Activated CD8-positive, alpha-beta T cell treated with anti-CD3 and anti-CD28 coated beads for 36 hours (primary cell): ENCODE measurements at places on chromosomes 12 and 14. TPM values are rescaled to one million over a fixed set of nuclear protein-coding genes. Genes with fewer than 3 reads are reported as not detected.

LRRC43 gene
- total RNA-seq, result not detected

KLRC3 gene
- total RNA-seq, result 2.0 TPM

GDF3 gene
- total RNA-seq, result not detected

SLC5A8 gene
- not detected for total RNA-seq

KRT73 gene
- not detected for total RNA-seq

CHD8 gene
- total RNA-seq, result 82.3 TPM
